Stimulated activated CD8-positive, alpha-beta memory T cell treated with anti-CD3 and anti-CD28 coated beads, Interleukin-4, amount 100 ng/mL, for 4 hours (primary cell): ENCODE measurements at places on chromosomes 4 and X.

DNA sequence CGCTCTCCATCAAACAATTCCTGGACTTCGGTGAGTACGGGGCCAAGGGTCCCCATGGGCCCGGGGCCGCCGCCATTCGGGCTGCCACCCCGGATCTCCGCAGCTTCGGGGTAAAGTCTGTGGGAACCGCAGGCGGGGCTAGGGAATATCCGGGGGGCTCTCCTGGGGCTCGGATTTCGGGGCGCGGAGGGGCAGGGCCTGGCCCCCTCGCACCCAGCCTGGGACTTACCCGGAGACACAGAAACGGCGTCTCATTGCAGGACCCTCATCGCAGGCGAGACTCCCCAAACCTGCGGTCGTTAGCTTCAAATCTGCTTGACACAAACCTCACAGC, 413 bp downstream of the PDK3 start:
- DNase-seq = no peak

DNA sequence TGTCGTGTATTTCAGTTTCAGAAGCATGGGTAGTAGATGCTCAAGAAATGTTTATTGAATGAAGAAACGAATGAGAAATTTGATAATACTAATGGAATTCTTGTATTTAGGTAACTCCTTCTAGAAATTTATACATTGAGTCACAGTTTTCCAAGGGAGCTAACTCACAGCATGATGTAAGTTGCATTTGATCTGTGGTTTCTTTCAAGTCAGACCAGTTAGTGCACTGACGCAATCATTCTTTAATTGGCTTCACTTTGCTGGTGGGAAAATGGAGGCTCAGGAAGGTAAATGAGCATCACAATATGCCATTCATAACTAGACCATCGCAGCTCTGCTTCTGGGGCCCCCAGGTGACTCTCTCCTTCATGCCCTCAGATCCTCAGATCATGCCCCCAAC, 17.3 kb upstream of the CWH43 start:
- no peak for DNase-seq

- DNase-seq = no peak
Measured at GRCh38 chrX:13090339-13091110, 46.1 kb upstream of the FAM9C start.

GRCh38 chr4:147787204-147787603, 55.3 kb downstream of the ARHGAP10 start:
- DNase-seq = no peak

DNA sequence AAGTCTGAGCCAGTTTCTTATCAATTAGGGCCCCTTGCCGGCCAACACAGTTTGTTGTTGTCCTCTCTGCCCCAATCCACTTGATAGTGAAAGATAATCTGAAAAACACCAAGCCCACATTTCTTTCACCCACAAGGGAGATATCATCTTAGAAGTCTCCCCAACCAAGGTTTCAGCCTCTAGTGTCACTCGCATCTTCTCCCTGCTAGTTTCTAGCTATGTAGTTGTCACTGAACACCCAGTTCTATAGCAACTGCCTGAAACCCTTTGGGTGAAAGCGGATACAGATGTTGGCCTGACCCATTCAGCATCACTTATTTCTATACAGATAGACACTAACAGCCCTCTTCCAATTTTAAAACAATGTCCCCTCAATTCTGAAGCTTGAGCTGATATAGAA, 116.3 kb downstream of the BMP15 start:
- DNase-seq = no peak

DNA sequence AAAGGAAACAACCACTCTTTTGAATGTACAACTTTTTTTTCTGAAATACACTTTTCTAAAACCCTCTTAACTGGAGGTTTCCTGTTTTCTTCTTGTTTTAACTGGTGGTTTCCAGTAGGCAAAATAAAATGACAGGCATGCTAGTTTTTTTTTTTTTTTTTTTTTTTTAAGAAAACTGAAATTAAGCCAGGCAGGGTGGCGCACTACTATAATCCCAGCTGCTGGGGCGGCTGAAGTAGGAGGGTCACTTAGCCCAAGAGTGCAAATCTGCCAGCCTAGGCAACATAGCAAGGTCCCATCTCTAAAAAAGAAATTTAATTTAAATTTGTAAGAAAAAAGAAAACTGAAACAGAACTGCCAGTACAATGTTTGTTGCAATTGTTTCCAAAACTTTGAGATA, 44.0 kb downstream of the TMEM144 start:
- DNase-seq = no peak

DNA sequence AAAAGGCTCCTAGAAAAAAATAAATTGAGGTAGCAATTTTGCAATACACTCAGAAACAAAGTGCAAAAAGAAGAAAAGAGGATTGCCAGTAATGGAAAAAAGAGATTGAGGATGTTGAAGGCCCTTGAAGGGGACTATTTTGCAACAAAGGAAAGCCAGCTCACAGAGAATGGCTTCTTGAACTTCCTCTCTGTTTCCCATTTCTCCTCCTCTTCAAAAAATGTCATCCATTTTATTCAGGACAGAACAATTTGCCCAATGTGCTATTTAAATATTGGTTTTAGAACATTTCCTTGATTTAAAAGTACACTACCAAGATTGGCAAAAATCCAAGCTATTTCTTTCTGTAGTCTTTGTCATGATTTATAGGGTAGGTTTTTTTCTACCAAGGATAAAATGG, 60.2 kb downstream of the GASK1B start:
- DNase-seq = no peak

- DNase-seq = peak; percentile 3
Measured at GRCh38 chrX:19382555-19383145, 38.9 kb downstream of the PDHA1 start.

DNA sequence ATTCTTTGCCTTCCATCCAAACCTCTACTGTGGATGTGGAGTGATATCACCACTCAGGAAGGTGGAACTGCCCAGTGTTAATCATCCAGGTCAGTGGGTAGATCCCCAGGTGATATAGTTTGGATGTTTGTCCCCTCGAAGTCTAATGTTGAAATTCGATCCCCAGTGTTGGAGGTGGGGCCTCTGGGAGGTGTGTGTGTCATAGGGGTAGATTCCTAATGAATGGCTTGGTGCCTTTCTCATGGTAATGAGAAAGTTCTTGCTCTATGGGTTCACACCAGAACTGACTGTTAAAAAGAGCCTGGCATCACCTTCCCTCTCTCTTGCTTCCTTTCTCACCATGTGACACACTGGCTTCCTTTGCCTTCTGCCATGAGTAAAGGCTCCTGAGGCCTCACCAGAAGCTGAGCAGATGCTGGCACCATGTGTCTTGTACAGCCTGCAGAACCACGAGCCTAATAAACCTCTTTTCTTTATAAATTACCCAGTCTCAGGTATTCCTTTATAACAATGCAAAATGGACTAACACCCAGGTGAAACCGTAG, 6.8 kb upstream of the SOWAHB start:
- no peak for DNase-seq

GRCh38 chr4:157576671-157577217, 356.2 kb downstream of the GRIA2 start:
- no peak for DNase-seq

DNA sequence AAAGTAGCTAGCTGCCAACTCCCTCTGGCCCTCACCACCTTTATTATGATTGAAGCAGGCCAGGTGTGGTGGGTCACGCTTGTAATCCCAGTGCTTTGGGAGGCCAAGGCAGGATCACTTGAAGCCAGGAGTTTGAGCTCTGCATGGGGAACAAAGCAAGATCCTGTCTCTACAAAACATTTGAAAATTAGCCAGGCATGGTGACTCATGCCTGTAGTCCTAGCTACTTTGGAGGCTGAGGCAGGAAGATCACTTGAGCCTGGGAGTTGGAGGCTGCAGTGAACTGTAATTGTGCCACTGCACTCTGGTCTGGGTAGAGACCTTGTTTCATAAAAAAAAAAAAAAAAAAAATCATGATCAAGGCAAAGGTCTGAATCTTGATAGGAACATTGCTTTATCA, 467.0 kb upstream of the DIPK2B start:
- no peak for DNase-seq

GRCh38 chr4:73902817-73903547, 33.8 kb downstream of the CXCL1 start:
- DNase-seq = no peak

DNA sequence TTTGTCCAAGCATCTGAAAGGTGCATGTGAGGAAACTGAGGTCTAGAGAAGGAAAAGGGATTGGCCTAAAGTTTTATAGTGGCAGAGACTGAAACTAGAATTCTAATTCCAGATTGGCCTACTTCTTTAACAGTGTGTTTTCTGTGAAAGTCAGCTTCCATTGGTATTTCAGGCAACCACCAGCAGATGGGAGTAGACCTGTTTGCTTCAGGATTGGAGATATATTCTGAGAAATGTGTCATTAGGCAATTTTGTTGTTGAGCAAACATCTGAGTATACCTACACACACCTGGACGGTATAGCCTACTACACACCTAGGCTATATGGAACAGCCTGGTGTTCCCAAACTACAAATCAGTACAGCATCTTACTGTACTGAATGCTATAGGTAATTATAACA, 207.3 kb upstream of the RADX start:
- DNase-seq = no peak

GRCh38 chr4:76214177-76214675, 602 bp upstream of the SCARB2 start:
- no peak for DNase-seq
